ENCODE measurements at places on chromosomes 5 and 9.

- no peak for DNase-seq
Observed at GRCh38 chr9:68545033-68545705, 4.5 kb upstream of the TMEM252 start.

DNA sequence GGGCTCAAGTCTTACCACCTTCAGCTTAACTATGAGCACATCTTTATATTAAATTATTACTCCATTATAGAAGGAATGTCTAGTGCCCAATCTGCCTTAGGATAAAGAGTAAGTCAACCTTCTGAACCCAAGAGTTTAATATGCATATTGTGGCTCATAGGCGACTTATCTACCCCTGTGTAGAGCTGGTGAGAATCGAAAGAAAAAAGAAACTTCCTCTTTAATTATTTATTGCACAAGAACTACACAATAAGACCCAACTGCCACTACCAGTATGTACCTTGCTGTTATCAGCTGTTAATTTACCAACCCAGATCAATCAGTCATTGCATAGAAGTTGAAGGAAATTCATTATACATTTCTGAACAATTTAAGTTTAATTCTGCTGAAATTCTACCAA lies 329.1 kb upstream of the SLC24A2 start:
- no peak for DNase-seq

DNA sequence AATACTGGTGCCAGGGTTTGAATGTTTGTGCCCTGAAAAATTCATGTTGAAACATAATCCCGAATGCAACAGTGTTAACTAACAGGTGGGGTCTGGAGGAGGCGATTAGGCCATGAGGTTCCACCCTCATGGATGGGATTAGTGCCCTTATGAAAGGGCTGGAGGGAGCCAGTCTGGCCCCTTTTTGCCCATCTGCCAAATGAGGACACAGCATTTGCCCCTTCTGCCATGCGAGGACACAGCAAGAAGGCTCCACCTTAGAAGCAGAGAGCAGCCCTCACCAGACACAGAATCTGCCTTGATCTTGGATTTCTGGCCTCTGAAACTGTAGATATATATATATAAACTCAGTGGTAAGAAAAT lies 32.6 kb upstream of the RNF130 start:
- DNase-seq: no peak

DNA sequence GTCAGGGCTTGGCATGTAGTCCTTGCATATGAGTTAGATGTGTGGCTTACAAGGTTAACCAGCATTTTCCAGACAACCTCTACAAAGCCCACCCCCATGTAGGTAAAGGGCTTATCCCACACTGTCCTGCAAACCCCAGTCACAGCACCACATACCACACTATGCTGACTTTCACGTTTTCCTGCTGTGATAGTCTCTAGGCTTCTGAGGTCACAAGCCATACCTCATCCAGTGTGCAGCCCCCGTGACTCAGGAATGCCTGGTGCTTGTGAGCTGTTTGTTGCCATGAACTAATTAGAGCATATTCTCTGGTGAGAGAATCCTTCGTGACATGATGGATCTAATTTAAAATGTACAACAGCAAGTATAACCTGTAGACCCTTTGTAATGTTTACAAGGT lies 50.8 kb downstream of the ERAP1 start:
- no peak for DNase-seq

- no peak for DNase-seq
Observed at GRCh38 chr5:170441393-170441784, 52.2 kb upstream of the KCNMB1 start.

DNA sequence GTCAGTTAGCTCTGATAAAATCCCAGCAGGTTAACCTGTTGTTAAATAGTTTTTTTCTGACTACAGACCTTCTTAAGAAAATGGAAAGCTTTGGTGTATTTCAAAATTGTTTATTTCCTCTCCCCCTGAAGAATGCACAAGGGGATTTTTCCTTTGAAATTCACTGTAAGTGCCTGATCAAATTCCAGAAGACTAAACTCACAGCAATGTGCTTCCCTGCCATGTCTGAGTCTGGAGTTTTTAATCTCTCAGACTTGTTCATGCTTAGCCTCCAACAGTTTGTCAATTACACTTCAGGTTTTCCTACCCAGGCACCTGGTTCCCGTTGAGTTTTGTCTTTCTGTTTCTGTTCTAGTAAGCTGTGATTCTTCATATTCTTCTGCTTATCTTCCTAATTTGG lies 961.6 kb upstream of the CDH18 start:
- DNase-seq: no peak

GRCh38 chr9:127796225-127796813 lies 6.4 kb upstream of the FPGS start:
- DNase-seq: no peak

- DNase-seq: no peak
Observed at GRCh38 chr5:77718934-77719610, 57.1 kb downstream of the TBCA start.

- DNase-seq: no peak
Observed at GRCh38 chr5:157067005-157067404, 8.1 kb upstream of the HAVCR1 start.

GRCh38 chr9:94993160-94993820 lies 266.8 kb downstream of the AOPEP start:
- DNase-seq: no peak

DNA sequence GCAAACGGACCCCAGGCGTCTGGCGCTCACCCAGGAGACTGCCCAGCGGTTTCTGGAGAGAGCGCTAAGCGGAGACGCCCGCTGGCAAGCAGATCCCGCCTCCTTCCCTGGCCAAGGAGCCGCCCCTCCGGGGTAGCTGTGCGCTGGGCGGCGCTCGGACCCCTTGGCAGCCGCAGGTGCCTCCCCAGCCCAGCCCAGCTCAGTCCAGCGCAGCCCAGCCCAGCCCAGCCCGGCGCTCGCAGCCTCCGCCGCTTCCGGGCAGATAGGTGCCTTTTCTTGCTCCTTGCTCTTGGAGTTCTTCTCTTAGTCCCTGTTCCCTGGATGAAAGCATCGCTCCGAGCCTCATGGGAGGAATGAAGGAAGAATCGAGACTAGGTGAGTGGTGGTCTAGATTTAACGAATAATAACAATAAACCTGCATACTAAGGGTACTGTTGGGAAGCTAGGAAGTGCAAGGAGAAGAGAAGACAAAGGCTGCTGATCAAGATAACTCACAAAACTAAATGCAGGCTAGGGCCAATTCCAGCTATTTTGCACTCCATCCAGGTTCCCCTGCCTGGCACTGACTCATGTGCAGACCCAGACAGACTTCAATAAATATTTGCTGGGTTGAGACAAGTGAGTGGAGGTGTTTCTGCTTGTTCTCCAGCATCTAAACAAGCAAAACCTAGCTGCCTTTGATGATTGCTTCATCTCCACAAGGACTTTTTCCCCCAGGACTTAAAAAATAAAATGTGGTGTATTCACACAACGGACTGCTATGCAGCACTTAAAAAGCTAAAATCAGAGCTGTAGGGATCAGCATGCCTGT lies at the start of gene STK32A:
TSS of gene STK32A (plus strand) at position 202 of the 811 bp plus-strand sequence. CDS start 4,609 bp downstream, outside the sequence.
- peak; percentile 84 for DNase-seq

- DNase-seq: no peak
Observed at GRCh38 chr9:37395229-37395628, 27.3 kb upstream of the GRHPR start.

DNA sequence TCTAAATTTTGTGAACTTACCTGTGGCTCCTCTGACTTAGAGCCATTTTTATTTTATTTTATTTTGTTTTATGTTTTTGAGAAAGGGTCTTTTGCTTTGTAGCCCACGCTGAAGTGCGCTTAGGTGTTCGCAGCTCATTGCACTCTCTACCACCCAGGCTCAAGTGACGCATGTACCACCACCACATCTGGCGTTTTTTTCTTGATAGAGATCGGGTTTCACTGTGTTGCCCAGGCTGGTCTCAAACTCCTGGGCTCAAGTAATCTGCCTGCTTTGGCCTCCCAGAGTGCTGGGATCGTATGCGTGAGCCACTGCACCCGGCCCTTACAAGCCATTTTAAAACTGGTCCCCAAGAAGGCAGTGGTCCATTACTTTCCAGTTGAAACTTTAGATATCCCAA lies 18.5 kb downstream of the MATR3 start:
- no peak for DNase-seq

GRCh38 chr5:93577854-93578812 lies 2.9 kb downstream of the NR2F1-AS1 start:
- DNase-seq: no peak

- DNase-seq: peak; percentile 26
Observed at GRCh38 chr5:171131497-171131896, 177.6 kb upstream of the TLX3 start.

- DNase-seq: no peak
Observed at GRCh38 chr5:42908086-42908485, 96.4 kb upstream of the SELENOP start.

- no peak for DNase-seq
Observed at GRCh38 chr5:42666869-42667268, 89.7 kb upstream of the CCDC152 start.

DNA sequence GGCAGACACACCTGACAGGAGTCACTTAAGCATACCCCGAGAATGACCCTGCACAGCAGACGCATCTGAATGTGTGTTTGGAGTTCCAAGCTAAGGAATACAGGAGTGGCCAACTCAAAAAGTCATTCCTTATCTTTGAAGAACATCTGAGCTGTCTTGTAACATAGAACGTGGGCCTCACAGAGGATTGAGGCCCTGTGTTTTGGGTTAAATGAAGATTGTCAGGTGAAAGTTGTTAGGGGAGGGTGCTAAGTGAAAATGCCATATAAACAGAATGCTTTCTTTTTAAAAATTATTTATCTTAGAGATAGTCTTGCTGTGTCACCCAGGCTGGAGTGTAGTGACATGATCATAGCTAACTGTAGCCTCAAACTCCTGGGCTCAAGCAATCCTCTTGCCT lies 100.9 kb downstream of the PIK3R1 start:
- no peak for DNase-seq

GRCh38 chr5:32707418-32707997 lies 3.6 kb upstream of the NPR3 start:
- DNase-seq: no peak

DNA sequence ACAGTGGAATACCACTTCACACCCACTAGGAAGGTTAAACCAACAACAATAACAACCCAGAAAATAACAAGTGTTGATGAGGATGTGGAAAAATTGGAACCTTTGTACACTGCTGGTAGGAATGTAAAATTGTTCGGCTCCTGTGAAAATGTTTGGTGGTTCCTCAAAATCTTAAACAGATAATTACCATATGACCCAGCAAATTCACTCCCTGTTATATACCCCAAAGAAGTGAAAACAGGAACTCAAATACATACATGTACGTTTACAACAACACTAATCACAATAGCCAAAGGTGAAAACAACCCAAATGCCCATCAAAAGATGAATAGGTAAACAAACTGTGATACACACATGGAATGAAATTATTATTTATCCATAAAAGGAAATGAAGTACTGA lies 178.5 kb upstream of the PHYKPL start:
- DNase-seq: no peak

- DNase-seq: no peak
Observed at GRCh38 chr9:8408575-8409190, 609.1 kb upstream of the DMAC1 start.

GRCh38 chr5:57911438-57911837 lies 428.8 kb upstream of the ACTBL2 start:
- no peak for DNase-seq

- DNase-seq: no peak
Observed at GRCh38 chr9:99030092-99030511, 74.8 kb upstream of the TGFBR1 start.

DNA sequence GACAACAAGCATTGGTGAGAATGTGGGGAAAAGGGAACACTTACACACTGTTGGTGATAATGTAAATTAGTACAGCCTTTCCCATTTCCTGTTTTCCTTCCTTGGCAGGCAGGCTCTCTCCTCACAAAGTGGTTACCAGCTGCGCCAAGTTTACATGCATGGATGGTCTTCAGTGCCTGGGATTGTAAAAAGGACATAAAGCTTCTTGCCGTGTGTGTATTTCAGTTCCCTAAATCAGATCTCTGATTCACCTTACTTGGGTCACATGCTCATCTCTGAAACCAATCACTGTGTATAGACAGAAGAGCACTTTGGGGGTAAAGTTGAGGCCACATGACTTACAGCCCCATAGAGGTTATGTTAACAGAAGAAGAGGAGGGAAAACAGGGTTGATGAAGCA lies 92.8 kb downstream of the CAVIN4 start:
- peak; percentile 45 for DNase-seq

DNA sequence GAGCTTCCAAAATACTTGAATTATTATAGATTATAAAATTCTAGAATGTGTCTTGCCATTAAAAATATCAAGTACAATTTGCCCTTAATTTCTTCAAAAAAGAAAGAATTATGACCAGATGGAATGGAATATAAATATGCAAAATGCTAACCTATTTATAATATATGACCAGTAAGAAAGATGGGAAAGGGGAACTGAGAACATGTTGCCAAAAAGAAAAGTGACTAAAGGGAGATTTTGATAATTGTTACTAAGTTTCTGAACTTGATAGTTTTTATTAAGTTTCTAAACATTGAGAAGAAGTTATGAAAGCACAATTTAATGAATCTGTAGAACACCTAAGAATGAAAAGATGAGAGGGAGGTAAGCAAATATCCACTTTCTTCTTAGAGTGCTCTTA lies 188.4 kb upstream of the NR4A3 start:
- DNase-seq: no peak
